ENCODE measurements at places on chromosomes 7 and 10.

- no peak for DNase-seq
Measured at GRCh38 chr7:157120181-157120580, 18.5 kb upstream of the UBE3C start.

DNA sequence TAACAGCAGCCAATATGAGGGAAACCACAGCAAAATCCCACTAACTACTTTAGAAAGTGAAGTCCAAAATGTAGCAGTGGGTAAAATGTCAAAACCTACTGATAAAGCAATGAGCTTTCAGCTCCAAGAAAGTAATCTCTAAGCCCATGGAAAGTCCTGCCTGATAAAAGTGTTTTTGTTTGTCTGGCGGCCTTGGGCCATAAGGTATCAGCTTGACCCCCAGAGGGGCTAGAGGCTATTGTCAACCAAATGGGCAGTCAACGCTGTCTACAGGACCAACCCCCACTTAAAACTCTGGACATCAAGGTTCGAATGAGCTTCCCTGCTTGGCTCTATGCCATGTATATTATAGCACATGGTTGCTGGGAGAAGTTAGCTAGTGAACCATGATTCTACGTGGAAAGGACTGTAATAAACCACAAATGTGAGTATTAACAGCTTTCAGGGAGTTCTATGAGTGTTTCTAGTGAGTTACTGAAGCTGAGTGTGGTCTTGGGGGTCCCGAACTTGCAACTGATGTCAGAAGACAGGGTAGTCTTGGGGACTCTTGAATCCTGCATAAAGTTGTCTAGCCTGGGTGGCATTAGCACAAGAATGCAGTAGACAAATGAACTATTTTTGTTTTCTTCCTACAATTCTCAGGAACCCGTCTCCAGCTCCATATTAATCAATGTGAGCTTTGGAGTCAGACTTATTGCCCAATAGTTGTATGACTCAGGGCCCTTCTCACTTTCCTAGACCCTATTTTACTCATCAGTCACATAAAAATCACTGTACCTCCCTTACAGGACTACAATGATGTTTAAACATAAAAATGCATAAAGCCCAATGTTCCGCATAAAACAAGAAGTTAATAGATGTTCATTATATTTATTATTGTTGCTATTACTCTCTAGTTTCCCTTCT, 164.9 kb downstream of the DGKI start:
- no peak for DNase-seq

DNA sequence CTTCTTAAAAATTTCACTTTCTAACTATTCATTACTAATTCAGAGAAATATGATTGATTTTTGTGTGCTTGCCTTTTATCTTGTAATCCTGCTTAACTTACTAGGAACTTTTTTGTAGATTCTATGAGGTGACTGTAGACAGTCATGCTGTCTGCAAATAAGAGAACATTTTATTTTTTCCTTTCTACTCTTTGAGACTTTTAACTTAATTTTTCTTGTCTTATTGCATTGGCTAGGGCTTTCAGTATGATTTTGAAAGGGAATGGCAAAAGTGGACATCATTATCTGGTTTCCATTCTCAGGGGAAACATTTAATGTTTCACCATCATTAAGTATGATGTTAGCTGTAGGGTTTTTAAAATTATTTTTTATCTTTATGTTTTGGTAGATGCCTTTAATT, 23.6 kb downstream of the TBC1D12 start:
- no peak for DNase-seq

DNA sequence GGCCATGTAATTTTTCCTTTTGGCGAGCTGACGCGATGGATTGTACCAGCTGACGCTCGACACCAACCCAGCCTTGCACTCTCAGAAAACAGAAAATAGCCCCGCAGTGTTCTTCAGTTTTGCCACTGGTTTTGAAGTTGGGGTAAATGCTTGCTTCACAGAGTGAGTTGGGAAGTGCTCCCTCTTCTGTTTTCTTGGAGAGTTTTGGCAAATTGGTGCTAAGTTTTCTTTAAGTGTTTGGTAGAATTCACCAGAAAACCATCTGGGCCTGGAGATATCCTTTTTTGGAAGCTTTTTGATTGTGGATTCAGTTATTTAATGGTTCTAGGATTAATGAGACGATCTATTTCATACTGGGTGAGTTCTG, 252.8 kb downstream of the ELFN1 start:
- no peak for DNase-seq

- DNase-seq: no peak
Measured at GRCh38 chr10:44831581-44831980, 79.6 kb upstream of the TMEM72 start.

GRCh38 chr10:17113889-17114540, 15.6 kb downstream of the CUBN start:
- DNase-seq: no peak

DNA sequence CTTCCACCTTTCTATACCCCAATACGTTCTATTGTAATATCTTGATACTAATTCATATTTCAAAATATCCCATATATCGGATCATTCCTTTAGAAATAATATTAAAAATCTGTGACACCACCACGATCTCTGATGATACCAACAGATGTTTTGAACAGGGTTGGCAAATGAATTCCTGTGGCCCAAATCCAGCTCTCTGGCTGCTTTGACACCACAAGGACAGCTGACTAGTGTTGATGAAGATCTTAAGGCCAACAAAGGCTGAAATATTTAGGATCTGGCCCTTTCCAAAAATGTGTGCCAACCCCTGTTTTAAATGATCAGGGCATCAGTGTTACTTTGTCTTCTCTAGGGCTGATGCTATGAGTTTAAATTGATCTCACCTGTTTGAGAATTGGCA, 380.7 kb upstream of the PFKP start:
- no peak for DNase-seq

DNA sequence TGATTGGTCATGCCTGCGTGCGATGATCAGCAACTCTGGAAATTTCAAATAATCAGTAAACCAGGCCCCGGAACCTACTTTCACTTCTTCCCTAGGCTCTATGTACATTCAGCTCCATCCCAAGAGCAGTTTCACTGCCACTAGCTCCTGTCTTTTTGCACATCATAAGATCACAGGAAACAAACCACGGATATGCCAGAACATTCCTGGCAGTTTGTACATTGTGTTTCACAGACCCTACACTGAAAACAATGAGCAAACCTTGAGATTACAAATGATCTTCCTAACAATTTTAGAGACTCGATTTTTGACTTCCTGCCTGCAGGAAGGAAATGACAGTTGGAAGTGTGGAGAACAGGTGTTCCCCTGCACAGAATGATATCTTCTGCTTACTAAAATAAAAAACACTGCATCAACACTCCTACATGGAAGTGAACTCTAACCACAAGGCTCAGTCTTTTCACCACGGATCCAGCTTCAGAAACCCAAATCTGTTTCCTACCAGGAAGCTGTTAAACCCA, 7.6 kb upstream of the TMEM236 start:
- no peak for DNase-seq

DNA sequence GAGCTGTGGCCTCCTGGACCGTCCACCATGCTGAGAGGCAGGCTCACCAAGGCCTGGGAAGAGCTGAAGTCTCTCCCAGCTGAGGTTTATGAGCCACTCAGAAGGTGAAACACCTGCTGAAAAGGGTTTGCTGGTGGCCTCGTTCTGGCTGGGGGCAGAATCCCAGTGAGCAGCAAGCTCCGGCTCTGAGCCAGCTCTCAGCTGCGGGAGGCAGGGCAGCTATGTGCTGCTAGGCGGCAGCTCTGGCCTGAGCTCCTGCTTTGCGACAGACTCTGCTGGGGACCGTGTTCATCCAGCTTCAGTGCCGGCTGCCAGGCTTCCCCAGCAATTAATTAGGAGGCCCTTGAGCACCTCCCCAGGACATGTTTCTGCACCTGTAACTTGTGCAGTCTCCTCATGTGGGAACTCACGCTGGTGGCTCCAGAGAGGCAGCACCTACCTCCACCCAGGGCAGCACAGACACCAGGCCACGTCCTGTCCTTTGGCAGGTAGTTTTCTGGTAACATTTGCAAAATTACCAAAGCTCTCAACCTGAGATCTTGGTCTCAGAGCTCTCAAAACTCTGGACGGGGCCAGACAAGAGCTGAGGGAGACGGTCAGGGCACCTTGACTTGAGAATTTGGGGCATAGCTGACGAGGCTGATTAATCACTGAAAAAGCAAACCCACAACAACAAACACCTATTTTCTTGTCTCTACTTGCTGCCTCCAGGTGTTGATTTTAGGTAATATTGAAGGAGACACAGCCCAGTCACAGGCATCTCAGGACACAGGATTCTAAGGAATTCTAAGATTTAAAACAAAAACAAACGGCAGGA, 185.0 kb downstream of the TCERG1L start:
- DNase-seq: no peak

- no peak for DNase-seq
Measured at GRCh38 chr10:35219292-35219691, 92.6 kb downstream of the CREM start.

DNA sequence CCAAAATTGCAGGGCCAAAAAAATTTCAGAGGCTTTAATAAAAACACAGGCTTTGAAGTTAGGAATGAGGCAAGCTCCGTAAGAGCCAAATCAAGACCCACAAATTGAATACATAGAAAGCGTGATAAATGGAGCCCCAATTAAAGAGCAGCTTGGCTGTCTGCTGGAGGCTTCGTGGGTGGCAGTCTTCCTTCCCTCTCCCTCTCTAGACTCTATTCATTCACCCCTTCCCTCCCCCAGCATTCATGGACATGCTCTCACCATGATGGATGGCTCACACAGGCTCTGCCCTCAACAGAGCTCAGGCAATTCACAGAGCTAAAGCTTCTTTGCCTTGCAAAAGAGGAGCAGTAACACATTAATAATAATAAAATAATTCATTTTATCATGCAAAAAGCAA, 214.1 kb downstream of the HERPUD2 start:
- DNase-seq: no peak

- DNase-seq: no peak
Measured at GRCh38 chr7:120521761-120522737, 249.1 kb downstream of the KCND2 start.

DNA sequence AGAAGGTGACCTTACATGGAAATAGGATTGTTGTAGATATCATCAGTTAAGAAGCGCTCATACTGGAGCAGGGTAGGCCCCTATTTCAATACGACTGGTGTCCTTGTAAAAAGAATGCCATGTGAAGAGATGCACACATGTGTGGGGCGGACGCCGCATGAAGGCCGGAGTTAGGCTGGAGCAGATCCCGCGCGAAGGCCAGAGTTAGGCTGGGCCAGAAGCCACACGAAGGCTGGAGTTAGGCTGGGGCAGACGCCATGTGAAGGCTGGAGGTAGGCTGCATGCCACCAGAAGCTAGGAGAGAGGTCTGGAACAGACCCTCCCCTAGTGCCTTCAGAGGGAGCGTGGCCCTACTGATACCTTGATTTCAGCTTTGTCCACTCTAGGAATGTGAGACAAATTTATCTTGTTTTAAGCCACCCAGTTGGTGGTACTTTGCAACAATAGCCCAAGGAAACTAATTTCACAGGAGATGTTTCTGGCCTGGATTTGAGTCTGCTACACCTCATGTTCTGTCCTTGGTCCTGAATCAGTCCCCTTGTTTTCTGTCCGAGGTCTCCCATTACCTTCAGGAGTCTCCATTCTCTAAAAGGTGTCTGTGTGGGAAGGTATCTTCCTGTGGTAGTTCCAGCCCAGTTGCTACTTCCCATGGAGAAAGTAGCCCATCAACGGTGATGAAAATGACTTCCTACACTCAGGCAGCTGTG, 585.8 kb downstream of the LRMDA start:
- no peak for DNase-seq

- DNase-seq: no peak
Measured at GRCh38 chr10:88923520-88923919, 29.1 kb downstream of the ACTA2 start.

- no peak for DNase-seq
Measured at GRCh38 chr7:113141803-113142202, 23.4 kb upstream of the SMIM30 start.

DNA sequence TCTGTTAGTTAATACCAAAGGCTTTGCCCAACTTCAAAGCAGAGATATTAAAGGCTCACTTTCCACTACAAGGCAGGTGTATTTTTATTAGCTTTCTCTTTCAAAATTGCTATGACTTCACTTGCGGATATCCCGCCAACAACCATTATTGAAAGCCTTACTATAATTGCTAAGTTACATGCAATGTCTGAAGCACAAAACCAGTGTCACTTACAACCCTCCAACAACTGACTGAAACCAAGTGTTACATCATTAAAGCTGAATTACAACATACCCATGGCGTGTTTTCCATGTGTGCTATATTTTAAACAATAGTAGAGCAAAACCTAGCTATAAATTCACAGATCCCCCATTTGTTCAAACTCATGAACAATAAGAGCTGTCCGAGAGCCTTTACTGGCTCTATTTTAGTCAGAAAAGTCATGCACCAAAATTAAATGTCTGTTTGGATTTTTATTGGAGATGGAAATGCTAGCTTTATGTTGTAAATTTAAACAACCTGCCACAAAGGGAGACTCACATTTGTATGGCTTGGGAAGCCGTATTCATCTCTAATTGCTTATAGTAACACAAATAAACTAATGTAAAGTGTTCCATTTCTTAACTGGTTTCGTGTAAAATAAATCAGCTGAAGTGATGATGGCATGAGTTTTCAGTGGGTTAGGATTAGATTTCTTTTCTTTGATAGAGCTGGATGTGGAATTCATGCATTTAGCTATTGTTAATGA, 227.1 kb downstream of the AGMO start:
- no peak for DNase-seq

DNA sequence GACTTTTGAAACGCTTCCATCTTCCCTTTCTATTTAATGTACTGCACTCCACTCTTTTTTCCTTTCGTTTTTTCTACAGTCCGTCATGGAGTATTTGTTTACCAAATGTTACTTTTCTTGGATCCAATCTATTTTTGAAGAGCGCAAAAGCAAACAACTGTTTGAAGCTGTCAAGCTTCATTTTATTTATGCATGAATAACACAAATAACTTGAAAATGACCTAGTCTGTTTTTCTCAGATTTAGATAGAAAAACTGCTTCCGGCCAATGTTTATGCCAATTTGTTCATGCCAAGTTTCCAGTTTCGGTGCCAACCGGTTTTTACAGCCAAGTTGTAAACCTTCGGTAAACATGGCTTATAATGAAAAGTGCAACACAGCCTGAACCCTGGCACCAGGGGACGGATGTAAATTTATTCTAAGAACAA, 150.9 kb upstream of the KLF6 start:
- no peak for DNase-seq

- no peak for DNase-seq
Measured at GRCh38 chr7:2938514-2939192, 94.5 kb upstream of the GNA12 start.

- DNase-seq: peak; percentile 30
Measured at GRCh38 chr7:39465055-39465929, 100.9 kb upstream of the YAE1 start.

- DNase-seq: no peak
Measured at GRCh38 chr7:38308140-38308539, 34.7 kb upstream of the TARP start.

- DNase-seq: no peak
Measured at GRCh38 chr10:95693071-95693667, 558 bp downstream of the TCTN3 start.
